CD4-positive, alpha-beta T cell treated with Interleukin-2 at 100 ng/mL for 4 hours (primary cell): ENCODE measurements at places on chromosomes 12 and 14.

GRCh38 chr12:95516757-95517156, 34.5 kb downstream of the USP44 start:
- no peak for DNase-seq

DNA sequence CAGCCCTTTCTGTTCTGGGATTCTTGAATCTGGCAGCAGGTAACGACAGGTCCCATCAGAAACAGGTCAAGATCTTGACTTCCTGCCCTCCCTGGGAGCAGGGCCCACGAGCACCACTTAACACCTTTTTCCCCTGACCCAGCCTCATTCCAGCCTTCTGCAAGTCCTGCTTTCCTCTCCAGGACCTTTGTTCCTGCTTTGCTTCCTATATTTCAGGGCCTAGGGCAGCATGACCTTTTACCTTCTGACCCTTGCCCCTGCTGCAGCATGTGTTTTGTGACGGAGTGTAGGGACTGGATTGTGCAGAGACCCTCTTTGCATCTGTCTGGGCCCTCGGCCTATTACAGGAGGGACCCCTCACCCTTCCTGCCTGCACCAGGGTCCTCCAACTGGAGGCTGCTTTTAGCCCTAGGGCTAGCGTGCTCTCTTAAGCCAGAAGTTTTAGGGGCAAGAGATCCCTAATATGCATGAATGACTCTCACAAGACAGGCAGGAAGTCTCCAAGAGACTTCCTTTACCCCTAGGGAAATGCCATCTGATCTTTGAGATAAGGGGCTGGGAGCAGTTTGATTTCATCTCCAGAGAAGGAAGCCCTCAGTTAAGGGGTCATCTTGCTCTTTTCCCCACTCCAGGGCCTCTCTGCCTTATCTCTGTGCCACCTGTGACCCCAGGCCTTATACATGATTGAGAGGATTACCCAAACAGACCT, 209.4 kb upstream of the BCL2L14 start:
- DNase-seq = no peak

- DNase-seq = peak; percentile 13
Observed at GRCh38 chr14:59301354-59301753, 112.9 kb downstream of the DAAM1 start.

GRCh38 chr14:57182760-57183503, 85.8 kb downstream of the EXOC5 start:
- DNase-seq = no peak

DNA sequence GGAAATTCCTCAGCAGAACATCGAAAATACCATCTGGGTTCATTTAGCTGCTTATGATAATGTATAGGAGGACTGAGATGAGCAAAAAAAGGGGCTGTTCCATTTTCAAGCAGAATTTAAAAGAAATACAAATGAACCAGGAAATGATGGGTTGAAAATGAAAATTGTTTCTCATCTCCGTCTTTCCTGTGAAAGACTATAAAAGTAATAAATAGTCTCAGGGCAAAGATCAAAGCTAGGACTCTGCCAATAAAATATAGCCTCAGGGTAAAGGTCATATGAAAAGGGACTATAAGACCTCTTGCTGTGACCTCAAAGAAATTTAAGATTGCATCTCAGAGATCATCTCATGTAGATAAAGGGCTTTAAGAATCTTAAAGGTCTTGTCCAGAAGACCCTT, 478.0 kb downstream of the BTG1 start:
- DNase-seq = no peak
